Lung microvascular endothelial cell (primary cell): ENCODE measurements at places on chromosomes 3 and 15.
A peak's percentile ranks its signal among the peaks of the same experiment; 100 is the strongest.

DNA sequence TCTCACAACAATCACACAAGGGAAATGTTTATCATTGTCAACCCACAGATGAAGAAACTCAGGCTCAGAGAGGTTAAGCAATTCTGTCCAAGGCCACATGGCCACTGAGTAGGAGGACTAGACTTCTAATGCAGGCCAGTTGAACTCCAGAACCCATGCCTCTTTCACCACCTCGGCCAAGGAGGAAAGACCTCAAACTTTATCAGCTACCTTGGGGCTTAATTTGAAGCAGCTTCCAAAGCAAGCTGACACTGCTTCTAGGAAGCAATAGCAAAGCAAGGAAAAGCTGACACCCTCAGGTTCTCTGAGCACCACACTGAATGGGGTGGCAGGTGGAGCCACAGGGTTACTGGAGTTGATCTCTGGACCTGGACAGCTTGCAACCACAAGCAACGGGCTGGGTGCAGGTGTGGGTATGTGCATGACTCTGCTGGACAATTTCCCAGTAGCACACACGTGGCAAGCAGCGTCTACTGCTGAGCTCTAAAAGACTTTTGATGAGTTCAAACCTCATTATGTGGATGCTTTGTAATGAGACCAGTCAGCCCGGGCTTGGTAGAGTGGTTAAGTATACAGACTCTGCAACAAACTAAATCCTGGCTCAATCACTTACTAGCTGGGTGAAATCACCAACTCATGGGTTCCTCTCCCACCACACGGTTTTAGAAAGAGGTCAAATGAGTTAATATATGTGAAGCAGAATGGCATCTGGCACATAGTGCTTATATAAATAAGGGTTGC lies 23.1 kb downstream of the CCNL1 start:
- no peak for DNase-seq

GRCh38 chr3:158167737-158168557 lies 58.1 kb downstream of the RSRC1 start:
- peak; percentile 20 for DNase-seq

DNA sequence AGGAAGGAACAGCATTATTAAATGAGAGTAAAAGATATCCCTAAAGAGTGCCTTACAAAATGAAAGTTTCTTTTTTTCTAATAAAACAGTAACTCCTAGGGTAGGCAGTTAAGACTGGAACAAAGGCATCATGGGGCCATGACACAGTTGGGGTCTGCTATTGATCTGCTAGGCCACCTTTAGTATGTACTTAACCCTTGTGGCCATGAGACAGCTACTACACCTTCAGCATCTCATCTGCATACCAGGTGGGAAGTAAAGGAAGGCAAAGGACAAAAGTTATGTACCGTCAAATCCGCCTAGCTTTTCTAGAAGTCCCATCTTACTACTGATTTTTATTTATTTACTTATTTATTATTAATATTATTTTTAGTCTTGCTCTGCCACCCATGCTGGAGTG lies 93.8 kb upstream of the FHIT start:
- DNase-seq: no peak

- no peak for DNase-seq
Observed at GRCh38 chr15:101024073-101024695, 105.0 kb downstream of the LRRK1 start.

DNA sequence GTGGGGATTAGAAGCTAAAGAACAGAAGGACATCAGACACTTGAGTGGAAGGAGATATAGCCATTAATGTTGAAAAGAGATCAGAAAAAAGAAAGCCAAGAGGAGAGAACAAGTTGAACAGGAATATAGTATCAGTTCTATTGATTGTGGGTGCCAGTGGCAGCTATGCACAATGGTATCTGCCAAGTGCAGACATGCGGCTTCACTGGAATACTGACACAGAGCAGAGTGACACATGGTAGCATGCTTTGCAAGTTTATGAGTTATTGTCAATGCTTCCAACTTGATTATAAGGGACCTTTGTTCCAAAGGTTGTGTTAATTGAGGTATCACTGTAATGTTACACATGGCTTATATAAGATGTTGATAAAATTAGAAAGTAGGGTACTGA lies 42.0 kb upstream of the TP63 start:
- no peak for DNase-seq

- DNase-seq: no peak
Observed at GRCh38 chr15:24966364-24967103, 11.7 kb downstream of the SNRPN start.

- DNase-seq: no peak
Observed at GRCh38 chr3:178388473-178388872, 147.8 kb upstream of the KCNMB2 start.

GRCh38 chr15:89870006-89870405 lies 23.8 kb downstream of the AP3S2 start:
- DNase-seq: no peak

- DNase-seq: no peak
Observed at GRCh38 chr3:168914662-168915061, 748.9 kb downstream of the MECOM start.

GRCh38 chr3:37154668-37155314 lies 19.6 kb downstream of the LRRFIP2 start:
- no peak for DNase-seq

- DNase-seq: no peak
Observed at GRCh38 chr3:116288485-116288884, 156.8 kb downstream of the LSAMP start.

- DNase-seq: no peak
Observed at GRCh38 chr3:134087060-134087974, 57.6 kb upstream of the SLCO2A1 start.

DNA sequence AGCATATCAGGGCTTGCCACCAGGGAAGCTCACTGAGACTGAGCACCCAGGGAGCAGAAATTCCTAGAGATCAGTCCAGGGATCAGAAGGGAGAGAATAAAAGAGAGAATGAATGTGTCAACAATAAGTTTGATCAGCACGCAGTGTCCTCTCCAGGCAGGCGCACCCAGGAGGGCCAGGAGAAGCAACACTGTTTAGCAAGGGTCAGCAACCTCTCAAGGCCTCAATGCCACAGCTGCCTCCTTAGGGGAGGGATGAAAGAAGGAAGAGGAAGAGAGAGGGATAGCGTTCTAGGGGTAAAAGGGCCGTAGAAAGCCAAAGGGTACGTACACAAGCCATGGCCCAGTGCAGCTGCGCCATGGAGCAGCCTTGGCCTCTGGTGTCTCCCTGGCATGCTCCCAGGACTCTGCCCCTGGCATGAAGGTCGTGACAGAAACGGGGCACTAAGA lies 399.8 kb downstream of the SHQ1 start:
- DNase-seq: no peak

- DNase-seq: no peak
Observed at GRCh38 chr3:129617381-129618185, 11.1 kb upstream of the PLXND1 start.

DNA sequence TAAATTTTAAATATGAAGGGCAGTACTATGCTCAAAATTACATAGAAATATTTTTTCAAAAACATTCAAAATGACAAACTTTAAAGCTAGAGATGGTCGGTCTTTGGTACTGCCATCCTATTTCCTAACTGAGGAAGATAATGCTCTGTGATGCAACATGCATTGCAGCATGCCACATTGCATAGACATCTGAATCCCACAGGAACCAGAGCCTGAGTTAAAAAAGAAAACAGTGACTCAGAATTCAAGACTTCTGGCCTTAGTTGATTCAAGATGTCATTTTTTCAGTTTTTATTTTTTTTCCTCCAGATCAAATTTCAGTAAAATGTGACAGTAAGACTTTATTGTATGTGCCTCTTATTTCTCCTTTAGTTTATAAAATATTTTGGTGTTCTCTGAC lies 33.1 kb downstream of the TP63 start:
- DNase-seq: no peak

DNA sequence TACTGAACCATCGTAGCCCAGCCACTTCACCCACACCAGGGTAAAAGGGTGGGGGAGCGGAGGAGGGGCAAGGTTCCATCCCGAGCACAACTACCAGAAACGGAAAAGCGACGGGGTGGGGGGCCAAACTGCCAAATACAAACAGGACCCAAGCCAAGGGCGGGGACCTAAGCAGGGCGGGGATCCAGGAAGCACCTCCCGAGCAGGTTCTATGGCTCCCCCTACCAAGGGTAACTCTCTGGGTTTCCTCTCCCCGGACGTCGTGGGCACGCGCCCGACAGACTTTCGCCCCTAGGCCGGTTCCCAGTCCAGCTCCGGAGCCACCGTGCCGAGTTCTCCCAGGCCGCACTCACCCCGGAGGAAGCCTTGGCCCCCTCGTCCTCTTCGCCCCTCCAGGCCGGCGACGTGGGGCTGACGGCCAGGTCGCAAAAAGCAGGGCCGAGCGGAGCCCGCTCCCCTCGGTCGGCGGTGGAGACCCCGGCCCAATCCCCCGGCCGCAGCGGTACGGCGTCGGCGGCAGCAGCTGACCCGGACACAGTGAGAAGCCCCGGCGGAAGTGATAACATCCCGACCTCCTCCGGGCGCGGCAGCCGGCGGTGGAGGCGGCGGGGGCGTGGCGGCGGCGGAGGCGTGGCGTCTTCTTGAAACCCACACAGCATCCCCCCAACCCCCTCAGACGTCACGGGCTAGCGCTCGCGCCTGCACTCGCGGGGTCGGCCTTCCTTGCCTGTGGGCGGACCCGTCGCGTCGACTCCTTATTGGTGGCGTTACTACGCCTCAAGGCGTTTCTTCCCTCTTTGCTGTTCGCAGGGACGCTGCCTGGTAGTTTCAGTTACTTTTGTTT lies at the start of gene BNIP2:
BNIP2 (minus strand) TSS at position 539 of the 844 bp plus-strand sequence. CDS start 6,863 bp downstream, outside the sequence.
- DNase-seq: peak; percentile 100

DNA sequence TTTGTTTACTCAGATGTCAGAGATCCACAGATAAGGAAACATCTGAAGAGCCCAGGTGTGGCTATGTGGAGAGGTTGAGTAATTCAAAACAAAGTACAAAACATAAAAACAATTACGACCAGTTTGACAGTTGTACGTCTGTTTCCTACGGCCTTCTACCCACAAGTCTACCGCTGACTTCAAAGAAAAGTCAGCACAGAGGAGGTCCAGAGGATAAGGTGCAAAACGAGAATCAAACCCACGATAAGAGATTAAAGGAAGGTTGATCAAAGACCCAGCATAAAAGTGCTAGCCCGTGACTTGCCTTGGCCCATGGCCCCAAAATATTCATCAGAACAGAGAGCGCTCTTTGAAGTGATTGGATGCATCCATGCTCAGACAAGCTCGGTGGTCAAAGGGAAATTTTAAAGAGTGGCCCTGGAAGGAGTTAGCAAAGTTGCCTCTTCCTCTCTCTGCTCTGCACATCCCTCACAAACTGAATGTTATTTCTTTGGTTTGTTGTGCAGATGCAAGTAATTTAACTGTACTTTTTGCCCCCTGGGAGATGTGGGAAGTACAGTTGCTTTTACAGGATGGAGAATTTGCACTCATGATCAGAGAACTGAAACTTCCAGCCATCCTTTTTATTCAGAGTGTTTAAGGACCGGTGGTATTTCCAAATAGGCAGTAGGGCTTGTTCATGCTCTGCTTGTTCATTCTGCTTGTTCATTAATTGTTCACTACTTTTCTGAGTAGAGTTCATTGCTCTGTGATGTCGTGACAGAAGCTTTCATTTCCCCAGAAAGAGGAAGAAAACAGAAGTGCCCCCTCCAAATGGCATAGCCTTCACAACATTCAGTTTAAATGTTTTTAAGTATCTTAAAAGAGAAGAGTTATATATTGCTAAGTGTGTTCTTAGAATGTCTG lies 31.1 kb downstream of the MME start:
- DNase-seq: peak; percentile 8

DNA sequence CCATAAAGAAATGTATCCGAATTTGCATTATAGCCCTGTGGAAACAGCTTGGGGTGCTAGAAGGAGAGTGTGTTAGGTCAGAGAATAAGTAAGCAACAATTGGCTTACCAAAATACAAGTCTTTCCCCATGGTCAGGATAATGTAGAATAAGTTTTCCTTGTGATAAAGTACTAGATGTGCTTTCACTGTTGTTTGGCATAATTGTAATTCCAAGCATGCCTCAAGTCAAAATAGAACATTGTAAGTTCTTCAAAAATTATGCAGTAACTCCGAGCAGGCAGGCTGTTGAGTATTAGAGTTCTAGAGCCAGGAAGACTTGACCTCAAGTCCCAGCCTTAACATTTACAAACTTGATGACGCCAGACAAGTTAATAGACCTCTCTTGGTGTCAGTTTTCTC lies 242.0 kb downstream of the TUSC7 start:
- DNase-seq: no peak

- peak; percentile 71 for DNase-seq
Observed at GRCh38 chr3:111729087-111729846, 129.8 kb upstream of the PHLDB2 start.

- DNase-seq: no peak
Observed at GRCh38 chr3:10554746-10555145, 49.4 kb upstream of the ATP2B2 start.

DNA sequence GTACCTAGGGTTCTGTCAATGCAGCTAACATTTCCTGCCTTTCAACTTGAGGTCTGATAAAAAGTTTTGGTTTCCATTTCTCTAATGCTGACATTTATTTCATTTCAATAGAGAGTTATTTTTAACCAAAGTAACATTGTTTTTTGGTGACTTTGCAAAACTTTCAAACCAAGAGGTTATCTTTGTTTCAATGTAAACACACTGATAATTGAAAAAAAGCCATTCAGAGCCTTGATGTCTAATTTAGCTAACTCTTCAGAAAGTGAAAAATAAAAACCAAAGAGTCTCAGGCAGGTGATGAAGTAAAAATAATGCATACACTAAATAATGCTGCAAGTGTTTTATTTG lies 9.6 kb upstream of the TIPARP start:
- DNase-seq: peak; percentile 17

GRCh38 chr3:125134952-125135351 lies 77.6 kb downstream of the SLC12A8 start:
- no peak for DNase-seq

DNA sequence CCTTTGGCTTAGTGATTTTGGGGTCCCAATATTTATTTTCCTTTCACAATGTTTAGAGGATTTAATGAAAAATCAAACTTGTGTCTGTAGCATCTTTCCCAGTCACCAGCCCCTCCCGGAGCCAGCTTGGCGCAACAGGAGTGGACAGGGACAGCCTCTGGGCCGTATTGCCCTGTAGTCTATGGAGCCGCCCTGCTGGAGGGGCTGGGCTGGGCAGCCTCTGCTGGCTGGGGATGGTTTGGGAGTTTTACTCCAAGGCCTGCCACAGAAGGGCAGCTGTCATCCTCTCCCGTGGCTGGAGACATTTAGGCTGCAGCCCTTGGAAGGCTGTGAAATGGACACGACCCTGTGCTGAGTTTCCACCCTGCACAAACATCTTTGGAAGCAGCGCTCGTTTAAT lies 89.4 kb upstream of the RGMA start:
- DNase-seq: no peak

DNA sequence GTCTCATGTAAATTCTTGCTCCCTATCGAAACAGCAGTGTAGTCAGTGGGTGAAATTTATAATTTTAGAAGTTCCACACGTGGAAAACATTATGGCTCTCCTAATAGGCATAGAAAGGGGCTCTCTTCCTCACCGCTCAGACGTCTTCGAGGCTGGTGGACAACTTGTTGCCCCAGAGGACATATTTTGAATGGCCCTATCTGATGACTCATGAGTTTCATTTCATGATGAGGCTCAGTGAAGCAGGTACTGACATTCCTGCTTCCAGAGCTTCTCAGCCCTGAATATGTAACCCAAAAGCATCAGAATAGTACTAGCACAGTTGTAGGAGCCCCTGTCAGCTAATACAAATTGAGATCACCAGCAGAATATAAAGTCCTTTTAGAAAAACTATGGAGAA lies 117.9 kb downstream of the HERC1 start:
- no peak for DNase-seq

GRCh38 chr3:8816106-8816505 lies 46.7 kb upstream of the OXTR start:
- DNase-seq: no peak

- no peak for DNase-seq
Observed at GRCh38 chr3:25855266-25855784, 65.4 kb downstream of the OXSM start.

GRCh38 chr3:66738625-66739365 lies 238.0 kb upstream of the LRIG1 start:
- no peak for DNase-seq
